ENCODE measurements at places on chromosomes 12 and 14. TPM values are rescaled to one million over a fixed set of nuclear protein-coding genes. Genes with fewer than 3 reads are reported as not detected.

Gene ACSS3
- 8.9 TPM for total RNA-seq

Gene RNASE1
- total RNA-seq: not detected

Gene ENTPD5
- 11.9 TPM for total RNA-seq

Gene TMEM229B
- total RNA-seq: not detected

Gene ZNF740
- 5.9 TPM for total RNA-seq

Gene CPM
- 7.4 TPM for total RNA-seq

Gene MGP
- 0.30 TPM for total RNA-seq

Gene CDH24
- total RNA-seq: 9.8 TPM

Gene TC2N
- total RNA-seq: under 0.01 TPM

Gene RASSF8
- total RNA-seq: 12.9 TPM

Gene IFNG-AS1
- not detected for total RNA-seq

Gene KRT72
- not detected for total RNA-seq

Gene STAC3
- total RNA-seq: 0.50 TPM

Gene AVPR1A
- total RNA-seq: not detected

Gene CLEC7A
- total RNA-seq: not detected

Gene EIF2S1
- 140 TPM for total RNA-seq

Gene SMIM41
- not detected for total RNA-seq

Gene PLEKHG3
- 9.1 TPM for total RNA-seq

Gene VRTN
- total RNA-seq: not detected

Gene OR6S1
- total RNA-seq: not detected

Gene NANOG
- not detected for total RNA-seq

Gene SLC25A47
- not detected for total RNA-seq

Gene WNK1
- 30.3 TPM for total RNA-seq

Gene CLEC2B
- 2.5 TPM for total RNA-seq

Gene MIS18BP1
- total RNA-seq: 29.4 TPM

Gene PPM1H
- total RNA-seq: 0.59 TPM

Gene C3AR1
- total RNA-seq: not detected

Gene FAM186B
- total RNA-seq: under 0.01 TPM

Gene SERPINA10
- total RNA-seq: not detected

Gene KRT80
- 0.17 TPM for total RNA-seq

Gene KRT6C
- total RNA-seq: not detected

Gene LALBA
- total RNA-seq: not detected

Gene PKP2
- 1.2 TPM for total RNA-seq

Gene MYL6
- total RNA-seq: 2,547 TPM

Gene CPNE6
- not detected for total RNA-seq

Gene MYO1H
- not detected for total RNA-seq

Gene MGAT4C
- total RNA-seq: not detected

Gene PTPN6
- 5.4 TPM for total RNA-seq

Gene TTC5
- 10.9 TPM for total RNA-seq

Gene SIX6
- not detected for total RNA-seq

Gene RDH12
- total RNA-seq: under 0.01 TPM

Gene KLRK1
- not detected for total RNA-seq

Gene MYF5
- total RNA-seq: not detected

Gene EPYC
- total RNA-seq: 0.67 TPM

All from bronchus fibroblast of lung (primary cell).